Activated T-helper 2 cell treated with anti-CD3 and anti-CD28 coated beads, Interferon-gamma antibody, Interleukin-2, Interleukin-4, amounts not matched to agents 10 μg/mL and 5 μg/mL and 100 μg/mL, durations not matched to agents 14 hours and 24 hours and 36 hours (primary cell): ENCODE measurements at places on chromosomes 16 and 17. TPM values are rescaled to one million over a fixed set of nuclear protein-coding genes. Genes with fewer than 3 reads are reported as not detected.
A peak's percentile ranks its signal among the peaks of the same experiment; 100 is the strongest.

DNA sequence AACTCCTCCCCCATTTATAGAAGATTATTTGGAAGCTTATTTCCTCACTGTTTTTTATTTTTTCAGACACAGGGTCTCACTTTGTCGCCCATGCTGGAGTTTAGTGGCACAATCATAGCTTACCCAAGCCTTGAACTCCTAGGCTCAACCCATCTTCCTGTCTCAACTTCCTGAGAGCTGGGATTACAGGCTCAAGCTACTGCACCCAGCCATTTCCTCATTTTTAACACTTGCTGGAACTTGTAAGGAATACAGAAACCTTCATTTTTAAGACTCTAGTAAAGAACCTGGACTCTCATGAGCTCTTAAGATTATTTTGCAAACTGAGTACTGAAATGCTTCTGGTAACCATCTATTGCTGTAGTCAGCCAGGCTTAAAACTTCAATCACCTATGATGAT, 29.9 kb downstream of the KANSL1 start:
- H3K4me1 ChIP-seq, result peaks cover 56% of the 10 kb centered on the region
- H3K4me3 ChIP-seq, result no peak overlapping the region
- H3K27ac ChIP-seq, result no peak overlapping the region
- DNase-seq, result no peak
- H3K27me3 ChIP-seq, result no peaks in the 10 kb centered on the region

- no peaks in the 10 kb centered on the region for H3K36me3 ChIP-seq
- peak; percentile 12 for DNase-seq
- H3K27me3 ChIP-seq, result no peaks in the 10 kb centered on the region
- H3K4me3 ChIP-seq, result no peak overlapping the region
- H3K27ac ChIP-seq, result no peak overlapping the region
Observed at GRCh38 chr17:31582151-31582907, 190.9 kb downstream of the RAB11FIP4 start.

DNA sequence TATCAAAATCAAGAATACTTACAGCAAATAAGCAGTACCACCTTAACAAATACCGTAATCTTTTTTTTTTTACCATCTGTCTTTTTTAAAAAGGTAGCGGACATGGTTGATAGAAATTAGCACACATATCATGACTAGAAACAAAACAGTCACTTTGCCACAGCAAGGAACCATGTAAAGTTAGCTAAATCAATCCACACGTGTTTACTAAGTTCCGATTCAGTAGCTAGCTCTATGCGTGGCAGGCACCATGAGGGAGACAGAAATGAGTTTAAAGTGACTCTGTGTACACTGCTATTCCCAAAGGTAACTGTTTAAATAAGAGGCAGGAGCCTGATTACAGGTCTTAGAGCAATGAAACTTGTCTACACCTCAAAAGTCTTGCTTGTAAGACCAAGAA, 108.6 kb downstream of the XYLT1 start:
- H3K4me1 ChIP-seq, result peaks cover 86% of the 10 kb centered on the region
- H3K36me3 ChIP-seq, result peaks cover 31% of the 10 kb centered on the region
- no peak for DNase-seq
- H3K4me3 ChIP-seq, result no peak overlapping the region
- H3K27me3 ChIP-seq, result no peaks in the 10 kb centered on the region

DNA sequence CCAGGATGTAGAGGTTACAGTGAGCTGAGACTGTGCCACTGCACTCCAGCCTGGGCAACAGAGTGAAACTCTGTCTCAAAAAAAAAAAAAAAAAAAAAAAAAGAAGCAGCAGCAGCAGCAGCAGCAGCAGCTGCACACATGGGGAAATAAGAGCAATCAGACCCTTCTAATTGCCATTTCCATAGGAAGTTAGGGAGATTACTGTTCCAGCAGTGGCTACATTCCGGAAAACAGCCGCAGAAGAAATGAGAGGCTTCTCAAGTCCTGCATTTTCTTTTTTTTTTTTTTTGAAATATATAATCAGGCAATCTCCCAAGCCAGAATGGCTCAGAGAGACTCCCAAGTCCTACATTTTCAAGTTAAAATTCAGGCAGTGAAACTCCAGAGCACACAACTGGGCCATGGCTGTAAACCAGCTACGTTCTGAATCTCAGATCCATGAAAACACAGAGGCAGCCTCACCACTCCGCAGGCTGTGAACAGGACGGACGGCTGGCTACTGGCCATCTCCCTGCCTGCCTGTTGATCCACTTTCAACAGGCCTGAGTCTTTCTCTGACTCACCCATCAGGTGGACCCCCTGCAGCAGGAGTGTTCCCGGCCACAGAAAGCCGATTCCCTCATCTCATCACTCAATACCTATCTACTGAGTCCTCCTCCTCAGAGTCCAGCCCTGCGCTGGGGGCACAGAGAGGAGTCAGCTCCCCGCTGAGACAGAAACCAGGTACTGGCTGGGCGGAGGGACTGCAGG, 15.0 kb downstream of the TRPV1 start:
- DNase-seq, result no peak
- H3K4me1 ChIP-seq, result no peaks in the 10 kb centered on the region
- H3K27ac ChIP-seq, result no peak overlapping the region
- H3K27me3 ChIP-seq, result no peaks in the 10 kb centered on the region

GRCh38 chr16:74083541-74083940, 213.1 kb upstream of the PSMD7 start:
- H3K4me3 ChIP-seq, result no peak overlapping the region
- no peak for DNase-seq
- H3K27me3 ChIP-seq, result no peaks in the 10 kb centered on the region
- no peaks in the 10 kb centered on the region for H3K36me3 ChIP-seq

- peaks cover 21% of the 10 kb centered on the region for H3K4me1 ChIP-seq
- H3K27me3 ChIP-seq, result peaks cover 44% of the 10 kb centered on the region
- peak within 1 kb of the TSS; percentile 70 for H3K27ac ChIP-seq
- no peaks in the 10 kb centered on the region for H3K36me3 ChIP-seq
Observed at GRCh38 chr17:15944759-15945526, at the start of gene ADORA2B. ADORA2B (plus strand) TSS chr17:15945130; CDS start chr17:15945249, 119 bp downstream.

- H3K27ac ChIP-seq, result no peak overlapping the region
- peaks cover 7% of the 10 kb centered on the region for H3K4me1 ChIP-seq
- DNase-seq, result no peak
- H3K36me3 ChIP-seq, result peaks cover 50% of the 10 kb centered on the region
- H3K27me3 ChIP-seq, result peaks cover 1% of the 10 kb centered on the region
- H3K4me3 ChIP-seq, result no peak overlapping the region
Observed at GRCh38 chr16:89913408-89914387, 5.0 kb upstream of the MC1R start.

GRCh38 chr17:59149051-59149450, 5.9 kb downstream of the SKA2 start:
- peaks cover 39% of the 10 kb centered on the region for H3K36me3 ChIP-seq
- DNase-seq, result no peak
- H3K4me1 ChIP-seq, result peaks cover 41% of the 10 kb centered on the region
- H3K27me3 ChIP-seq, result no peaks in the 10 kb centered on the region
- no peak overlapping the region for H3K4me3 ChIP-seq

DNA sequence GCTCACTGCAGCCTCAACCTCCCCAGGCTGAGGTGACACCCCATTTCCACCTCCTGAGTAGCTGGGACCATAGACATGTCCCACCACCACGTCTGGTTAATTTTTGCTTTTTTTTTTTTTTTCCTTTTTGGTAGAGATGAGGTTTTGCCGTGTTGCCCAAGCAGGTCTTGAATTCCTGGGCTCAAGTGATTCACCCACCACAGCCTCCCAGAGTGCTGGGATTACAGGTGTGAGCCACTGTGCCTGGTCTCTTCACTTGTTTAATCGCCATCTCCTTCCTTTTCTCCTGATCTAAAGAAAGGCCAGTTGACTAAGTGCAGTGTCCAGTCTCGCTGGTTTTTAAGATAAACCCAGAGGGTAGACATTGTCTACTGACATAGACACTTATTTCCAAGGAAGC, 152.0 kb downstream of the C16orf95 start:
- no peaks in the 10 kb centered on the region for H3K27me3 ChIP-seq
- no peak overlapping the region for H3K4me3 ChIP-seq
- no peak overlapping the region for H3K27ac ChIP-seq
- H3K4me1 ChIP-seq, result no peaks in the 10 kb centered on the region

DNA sequence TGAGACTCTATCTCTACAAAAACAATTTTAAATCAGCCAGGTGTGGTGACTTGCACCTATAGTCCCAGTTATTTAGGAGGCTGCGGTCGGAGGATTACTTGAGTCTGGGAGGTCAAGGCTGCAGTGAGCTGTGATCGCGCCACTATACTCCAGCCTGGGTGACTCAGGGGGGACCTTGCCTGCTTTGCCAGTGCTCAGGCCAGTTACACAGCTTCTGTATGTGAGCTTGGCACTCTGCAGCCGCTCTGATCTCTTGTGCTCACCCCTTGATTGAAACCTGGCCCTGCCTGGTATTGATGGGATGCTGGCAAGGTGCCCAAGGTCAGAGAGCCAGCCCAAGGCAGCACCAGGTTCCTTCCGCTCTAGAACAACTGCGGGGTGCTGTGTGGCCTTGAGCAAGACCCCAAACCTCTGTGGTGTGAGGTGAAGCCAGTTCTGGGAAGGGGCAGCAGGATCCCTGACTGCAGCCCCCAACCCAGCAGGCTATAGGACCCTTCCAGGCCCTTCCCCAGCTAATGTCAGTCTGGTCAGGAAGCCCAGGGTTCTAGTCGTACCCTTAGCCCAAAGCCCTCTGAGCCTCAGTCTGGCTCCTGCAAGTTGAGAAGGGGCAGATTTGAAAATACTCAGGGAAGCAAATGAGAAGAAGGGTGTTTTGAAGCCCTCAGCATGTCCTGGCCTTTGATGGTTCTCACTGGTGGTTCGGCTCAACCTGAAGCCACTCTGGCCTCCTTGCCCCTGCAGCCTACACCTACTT, 18.9 kb downstream of the MMP15 start:
- H3K4me3 ChIP-seq, result no peak overlapping the region
- H3K4me1 ChIP-seq, result no peaks in the 10 kb centered on the region
- H3K36me3 ChIP-seq, result no peaks in the 10 kb centered on the region
- no peak overlapping the region for H3K27ac ChIP-seq

Gene TPSG1
- total RNA-seq, result not detected in 2 replicates

Gene CMTM2
- total RNA-seq, result 0.30 and 0.53 TPM in 2 replicates

Gene ZSCAN10
- total RNA-seq, result not detected in 2 replicates

Gene GRIN2A
- not detected in 2 replicates for total RNA-seq

Gene OSGIN1
- total RNA-seq, result 1.4 and 2.1 TPM in 2 replicates
